ENCODE measurements at places on chromosomes 6 and 20.
A peak's percentile ranks its signal among the peaks of the same experiment; 100 is the strongest.

- no peak for DNase-seq
Observed at GRCh38 chr20:49674383-49675352, 39.0 kb downstream of the B4GALT5 start.

DNA sequence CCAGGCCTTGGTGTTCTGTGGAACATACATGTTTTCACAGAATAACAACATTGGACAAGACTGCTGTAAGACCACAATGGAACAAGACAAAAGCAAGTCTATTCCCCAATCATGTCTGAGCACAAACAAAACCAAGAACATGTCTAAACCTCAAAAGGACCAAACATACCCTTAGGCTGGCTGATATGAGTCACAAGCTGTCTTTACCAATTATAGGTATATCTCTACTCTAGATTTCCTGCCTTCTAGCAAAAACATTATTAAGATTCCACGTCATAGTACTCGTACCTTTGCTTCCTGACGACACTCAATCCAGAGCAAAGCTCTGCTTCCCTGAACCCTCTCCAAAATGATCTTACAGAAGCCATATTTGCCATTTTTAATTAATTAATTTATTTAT is 15.4 kb upstream of the L3MBTL1 start:
- DNase-seq: no peak

GRCh38 chr6:127933852-127934840 is 33.3 kb upstream of the THEMIS start:
- no peak for DNase-seq

DNA sequence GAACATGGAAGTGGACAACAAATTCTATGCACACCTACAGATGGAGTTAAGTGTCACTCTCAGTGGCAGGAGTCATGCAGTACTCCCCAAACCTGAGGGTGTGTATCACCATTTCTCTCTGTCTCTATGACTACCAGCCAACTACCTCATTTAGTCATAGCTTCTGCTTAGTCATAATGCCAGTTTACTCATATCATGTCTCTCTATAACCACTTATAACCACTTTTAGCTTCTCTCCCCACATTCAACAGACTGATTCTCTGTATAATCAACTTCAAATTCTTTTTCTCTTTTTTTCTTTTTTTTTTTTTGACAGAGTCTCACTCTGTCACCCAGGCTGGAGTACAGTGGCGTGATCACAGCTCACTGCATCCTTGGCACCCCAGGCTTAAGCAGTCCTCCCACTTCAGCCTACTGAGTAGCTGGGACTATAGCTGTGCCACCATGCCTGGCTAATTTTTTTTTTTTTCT is 13.8 kb upstream of the GTF3C6 start:
- DNase-seq: peak; percentile 39

Data from endothelial cell of umbilical vein (primary cell).